Colonic mucosa (tissue), 4 donors: ENCODE measurements at places on chromosomes 5 and 9.

GRCh38 chr9:133612051-133612450 is 2.9 kb upstream of the FAM163B start:
- no peak for DNase-seq

GRCh38 chr9:87714819-87715218 is 11.1 kb upstream of the CTSL start:
- DNase-seq, result no peak

DNA sequence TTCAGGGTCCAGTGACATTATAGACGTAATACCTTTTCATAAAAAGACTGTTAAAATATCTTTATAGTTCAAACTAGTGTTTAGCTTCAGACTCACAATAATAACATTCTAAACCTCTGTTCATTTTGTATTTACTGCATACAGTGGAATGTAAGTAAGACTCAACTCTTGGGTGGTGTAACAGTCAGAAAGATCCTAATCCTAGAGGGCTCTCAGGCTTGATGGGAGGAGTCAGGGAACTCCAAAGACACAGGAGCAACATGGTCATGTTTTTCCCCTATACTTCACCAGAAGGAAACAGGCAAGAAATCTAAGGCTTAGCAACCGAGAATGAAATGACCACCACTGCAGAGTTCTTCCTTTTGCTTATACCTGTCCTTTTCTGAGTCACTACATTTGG is 82.6 kb downstream of the MRPS27 start:
- DNase-seq, result no peak

DNA sequence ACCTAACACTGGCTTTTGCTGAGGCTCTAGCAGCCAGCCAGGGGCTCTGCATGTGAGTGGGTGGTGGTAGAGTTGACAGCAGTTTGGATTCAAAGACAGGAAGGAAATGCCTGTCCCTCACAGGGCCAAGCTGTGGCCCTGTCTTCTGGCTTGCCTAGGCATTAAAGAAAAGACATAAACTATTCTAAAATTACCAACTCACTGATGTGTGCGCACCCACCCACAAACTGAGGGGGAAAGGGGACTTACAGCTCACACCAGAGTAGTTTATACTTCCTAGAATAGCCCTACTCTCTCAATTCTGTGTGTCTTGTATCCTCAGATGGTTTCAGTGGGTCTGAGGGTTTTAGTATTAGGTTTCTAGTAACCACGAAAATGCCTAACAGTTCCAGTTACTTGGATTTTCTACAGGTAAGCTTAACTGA is 18.3 kb upstream of the IL13 start:
- DNase-seq, result no peak

GRCh38 chr5:67244345-67244793 is 47.8 kb upstream of the CD180 start:
- DNase-seq, result no peak

DNA sequence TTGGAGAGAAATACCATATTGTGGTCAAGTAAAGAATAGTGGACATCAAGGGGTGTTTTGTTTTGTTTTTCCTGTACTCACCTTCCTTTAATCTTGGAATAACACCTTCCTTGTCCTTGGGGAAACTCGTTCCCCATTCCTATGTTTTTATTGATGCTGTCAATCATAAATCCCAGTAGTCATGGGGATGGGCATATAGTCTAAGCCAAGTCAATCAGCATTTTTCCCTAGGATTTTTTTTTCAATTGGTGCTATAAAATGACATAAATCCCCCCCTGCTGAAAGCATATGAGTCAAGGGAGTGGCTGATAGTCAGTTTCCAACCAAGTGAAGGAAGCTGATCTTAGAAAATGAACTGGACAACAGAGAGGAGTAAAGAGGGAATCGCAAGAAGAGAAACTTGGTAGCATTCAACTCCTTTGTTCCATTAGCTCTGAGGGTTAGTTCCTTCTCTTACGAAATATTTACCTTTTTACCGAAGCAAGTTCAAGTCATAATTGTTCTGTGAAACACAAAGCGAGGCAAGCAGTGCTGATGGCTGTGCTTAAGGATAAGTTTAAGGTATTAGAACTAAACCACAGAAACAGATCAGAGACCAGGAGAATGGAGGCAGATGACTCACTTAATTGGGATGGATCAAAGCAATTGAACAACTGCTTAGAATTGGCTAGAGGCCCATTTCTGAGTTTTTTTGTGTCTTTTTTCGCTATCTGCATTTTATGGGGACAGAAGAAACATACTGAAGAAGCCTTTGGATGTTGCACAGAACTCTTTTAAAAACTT is 218.6 kb downstream of the SEMA6A start:
- no peak for DNase-seq

DNA sequence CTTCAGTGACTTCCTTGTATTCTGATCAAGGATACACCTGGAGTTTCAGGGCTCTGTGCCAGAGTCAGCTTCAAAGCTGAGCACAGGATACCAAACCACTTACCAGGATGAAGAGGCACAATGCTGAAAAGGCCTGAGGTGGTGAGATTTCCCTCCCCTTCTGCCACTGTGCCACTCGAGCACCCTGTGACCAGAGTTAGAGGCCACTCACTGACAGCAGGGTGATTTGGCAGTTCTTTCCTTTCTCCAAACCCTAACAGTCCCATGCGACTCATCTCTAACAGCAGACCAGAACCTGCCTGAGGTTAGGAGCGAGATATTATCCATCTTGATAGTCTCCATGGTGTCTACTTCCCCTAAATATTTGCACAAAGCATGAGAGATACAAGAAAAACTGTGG is 1.8 kb downstream of the PLGRKT start:
- peak; percentile 48 for DNase-seq

DNA sequence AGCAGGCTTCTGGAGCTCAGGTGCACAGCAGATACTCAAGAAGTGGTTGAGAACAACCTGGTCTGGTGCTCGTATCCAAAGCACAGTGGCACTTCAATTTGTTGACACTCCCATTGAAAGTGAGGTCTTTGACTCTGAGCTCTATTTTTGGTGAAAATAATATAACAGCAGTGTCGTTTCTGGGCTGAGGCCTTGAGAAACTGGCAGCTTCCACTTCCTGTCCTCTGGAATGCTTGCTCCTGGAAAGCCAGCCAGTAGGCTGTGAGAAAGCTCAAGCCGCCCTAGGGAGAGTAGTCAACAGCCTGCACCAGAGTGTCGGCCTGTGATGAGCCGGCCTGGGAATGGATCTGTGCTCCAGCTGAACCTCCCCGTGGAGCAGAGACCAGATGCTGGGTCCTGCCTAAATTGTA is 6.8 kb upstream of the SUSD3 start:
- DNase-seq, result no peak

DNA sequence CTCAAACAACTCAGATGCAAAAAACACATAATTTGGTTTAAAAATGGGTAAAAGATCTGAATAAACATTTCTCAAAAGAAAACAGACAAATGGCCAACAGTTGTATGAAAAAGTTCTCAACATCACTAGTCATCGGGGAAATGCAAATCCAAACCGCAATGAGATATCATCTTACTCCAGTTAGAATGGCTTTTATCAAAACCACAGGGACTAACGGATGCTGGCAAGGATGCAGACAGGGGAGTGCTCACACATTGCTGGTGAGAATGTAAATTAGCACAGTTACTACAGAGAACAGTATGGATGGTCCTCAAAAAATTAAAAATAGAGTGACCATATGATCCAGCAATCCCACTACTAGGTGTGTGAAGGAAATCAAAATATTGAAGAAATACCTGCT is 589.1 kb upstream of the ADAMTS16 start:
- DNase-seq, result no peak

DNA sequence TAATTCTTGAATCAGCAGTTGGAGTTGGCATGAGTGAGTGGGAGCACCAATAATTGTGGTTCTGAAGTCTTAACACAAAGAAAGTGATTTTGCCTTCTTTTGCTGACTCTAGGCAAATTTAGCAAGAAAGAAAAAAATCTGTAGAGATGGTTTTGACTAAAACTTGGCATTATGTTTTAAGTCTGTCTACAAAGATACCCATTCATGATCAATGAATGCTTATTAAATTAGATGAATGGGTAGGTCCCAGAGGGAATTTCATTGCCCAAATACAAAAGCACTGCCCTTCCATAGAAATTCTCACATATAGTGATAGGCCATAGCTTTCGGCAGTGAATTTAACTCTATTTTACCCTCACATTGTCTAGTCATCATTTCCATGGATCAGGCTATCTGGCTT is 428.6 kb upstream of the ADAMTSL1 start:
- no peak for DNase-seq

- DNase-seq, result no peak
Measured at GRCh38 chr9:31500422-31500821, 884.0 kb upstream of the ACO1 start.

GRCh38 chr9:137278721-137279711 is 1.5 kb downstream of the TOR4A start:
- DNase-seq, result no peak

- DNase-seq, result no peak
Measured at GRCh38 chr5:127550652-127551409, 33.4 kb downstream of the PRRC1 start.

DNA sequence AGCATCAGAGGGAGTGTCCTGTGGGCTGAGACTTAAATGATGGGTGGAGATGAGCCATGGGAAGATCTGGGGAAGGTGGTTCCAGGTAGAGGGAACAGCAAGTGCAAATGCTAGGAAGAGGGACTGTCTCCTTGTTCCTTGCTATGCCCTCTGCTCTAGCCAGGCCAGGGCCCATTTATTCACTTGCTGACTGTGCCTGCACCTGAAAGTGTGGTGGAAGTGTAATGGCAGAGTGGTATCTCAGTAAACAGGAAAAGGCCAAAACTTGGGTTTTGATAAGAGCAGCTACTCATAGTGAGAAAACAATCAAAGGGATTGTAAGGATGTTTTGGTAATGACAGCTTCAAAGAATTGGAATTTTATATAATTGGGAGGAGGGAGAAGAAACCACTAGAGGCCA is 32.4 kb downstream of the TLE4 start:
- no peak for DNase-seq

- DNase-seq, result no peak
Measured at GRCh38 chr9:88682431-88682831, 147.5 kb downstream of the NXNL2 start.

- no peak for DNase-seq
Measured at GRCh38 chr5:30960036-30960435, 233.4 kb upstream of the CDH6 start.

GRCh38 chr9:37468620-37469019 is 3.4 kb upstream of the ZBTB5 start:
- no peak for DNase-seq
